CD4-positive, alpha-beta T cell treated with Interleukin-4 for 1 hour (primary cell): ENCODE measurements at places on chromosomes 6 and 20.

GRCh38 chr20:5551621-5552020 is 198.6 kb upstream of the SHLD1 start:
- DNase-seq = no peak

GRCh38 chr6:84137989-84138575 is 89.4 kb downstream of the CEP162 start:
- DNase-seq = no peak

DNA sequence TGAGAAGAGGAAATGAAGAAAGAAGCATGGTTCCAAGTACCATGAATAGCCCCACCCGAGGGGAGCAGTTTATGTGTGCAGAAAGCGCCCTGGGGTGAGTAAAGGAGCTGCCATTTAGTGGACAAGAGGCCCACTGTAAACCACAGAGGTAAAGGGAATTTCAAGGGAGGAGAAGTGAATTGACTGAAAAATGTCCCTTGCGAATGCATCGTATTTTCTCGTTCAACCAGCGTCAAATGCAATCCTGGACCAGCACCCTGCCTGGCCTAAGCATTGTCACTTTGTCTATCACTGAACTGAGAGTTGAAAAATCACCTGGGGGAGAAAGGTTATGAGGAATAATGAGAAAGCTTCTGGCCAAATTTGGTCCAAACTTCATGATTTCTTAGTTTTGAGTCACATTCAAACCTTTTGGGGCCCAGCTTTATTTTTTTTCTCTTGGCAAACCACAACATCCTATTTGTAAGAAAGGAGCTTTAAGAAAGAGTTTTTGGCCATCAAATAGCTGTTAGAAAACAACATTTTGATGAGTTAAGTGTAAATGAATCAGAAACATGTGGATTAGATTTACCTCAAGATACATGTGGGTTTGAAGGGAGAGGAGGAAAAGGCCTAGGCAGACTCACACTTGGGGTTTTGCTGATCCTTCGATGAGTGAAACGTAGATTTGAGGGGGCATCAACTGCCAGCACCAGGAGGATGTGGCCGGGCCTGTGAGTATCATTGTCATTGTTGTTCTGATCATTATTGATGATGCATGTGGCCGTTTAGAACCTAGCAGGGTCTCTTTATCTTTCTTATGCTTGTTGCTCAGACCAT is 214.0 kb downstream of the CLIC5 start:
- no peak for DNase-seq

GRCh38 chr6:158599635-158600034 is 39.7 kb downstream of the TMEM181 start:
- DNase-seq = no peak

DNA sequence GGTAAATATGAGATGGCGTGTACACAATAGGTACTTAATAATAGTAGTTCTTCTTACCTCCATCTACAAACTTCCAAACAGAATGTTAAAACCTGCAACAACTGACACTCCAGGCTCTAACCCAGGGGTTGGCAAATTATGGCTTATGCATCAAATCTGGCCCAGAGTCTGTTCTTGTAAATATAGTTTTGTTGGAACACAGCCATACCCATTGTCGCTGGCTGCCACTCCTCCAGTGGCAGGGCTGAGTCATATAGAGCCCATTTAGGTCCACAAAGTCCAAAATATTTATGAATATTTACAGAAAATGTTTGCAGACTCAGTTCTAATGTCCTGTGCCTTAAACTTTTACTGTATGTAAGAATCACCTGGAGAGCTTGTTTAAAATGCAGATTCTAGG is 69.9 kb upstream of the BTBD3 start:
- DNase-seq = no peak
